Left renal pelvis (tissue), 4 donors: ENCODE measurements at places on chromosomes 5 and 9. TPM values are rescaled to one million over a fixed set of nuclear protein-coding genes. Genes with fewer than 3 reads are reported as not detected.

GRCh38 chr5:102107865-102108264, 188.2 kb downstream of the SLCO4C1 start:
- DNase-seq, result no peak

GRCh38 chr9:101119206-101119819, 90.8 kb downstream of the PLPPR1 start:
- DNase-seq, result peak; percentile 27

DNA sequence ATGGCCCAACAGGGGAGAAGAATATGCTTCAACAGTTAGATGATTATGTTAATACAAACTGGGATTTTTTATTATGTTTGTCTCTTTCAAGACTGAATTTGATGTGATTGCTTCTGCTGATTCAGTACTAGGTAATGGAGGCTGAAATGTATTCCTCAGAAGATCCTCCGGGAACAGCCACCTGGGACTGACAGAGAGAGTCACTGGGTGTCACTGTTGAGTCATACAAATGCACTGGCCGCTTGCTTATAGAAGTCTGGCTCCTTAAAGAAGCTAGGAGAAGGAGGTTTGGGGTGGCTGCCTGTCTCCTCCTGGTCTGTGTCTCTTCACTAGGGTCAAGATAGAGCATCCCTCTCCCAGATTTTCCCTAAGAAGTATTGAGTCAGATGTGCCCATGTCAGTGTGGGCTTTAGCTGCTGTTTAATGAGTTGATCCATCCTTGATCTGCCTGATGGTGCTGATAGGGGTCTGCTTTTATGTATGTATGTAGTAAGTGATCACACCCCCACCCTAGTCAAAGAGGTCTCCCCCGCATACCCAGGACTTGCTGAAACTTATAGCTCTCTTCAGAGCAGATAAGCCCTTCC, 773.4 kb downstream of the BRINP1 start:
- peak; percentile 14 for DNase-seq

DNA sequence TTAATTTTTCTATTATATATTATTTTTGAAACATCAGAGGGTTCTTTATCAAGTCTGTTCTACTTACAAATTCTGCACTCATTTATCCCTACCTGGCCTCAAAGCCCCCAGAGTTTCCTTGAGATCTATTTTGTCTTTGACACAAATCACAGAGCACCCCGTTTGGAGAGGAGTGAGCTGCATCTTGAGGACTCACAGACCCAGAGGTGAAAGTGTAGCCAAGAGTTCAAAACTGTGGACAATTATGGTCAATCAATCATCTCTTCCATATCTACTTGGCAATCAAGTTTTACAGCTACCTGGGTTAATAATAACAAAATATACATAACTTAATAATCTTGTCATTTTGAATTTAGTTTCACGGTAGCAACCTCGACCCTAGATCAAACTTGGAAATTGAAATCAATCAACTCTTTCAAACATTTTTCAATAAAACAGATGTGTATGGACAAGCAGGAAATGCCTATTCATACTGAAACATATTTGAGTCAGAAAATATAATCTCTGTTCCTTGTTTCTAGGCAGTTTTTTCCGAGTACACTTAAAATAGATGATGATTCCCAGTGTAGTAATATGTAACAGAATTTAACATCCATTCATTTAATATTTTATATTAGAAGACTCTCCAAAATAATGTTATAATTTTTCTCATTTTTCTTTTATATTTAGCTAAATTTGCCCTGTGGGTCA, 13.7 kb upstream of the SYK start:
- DNase-seq, result no peak

DNA sequence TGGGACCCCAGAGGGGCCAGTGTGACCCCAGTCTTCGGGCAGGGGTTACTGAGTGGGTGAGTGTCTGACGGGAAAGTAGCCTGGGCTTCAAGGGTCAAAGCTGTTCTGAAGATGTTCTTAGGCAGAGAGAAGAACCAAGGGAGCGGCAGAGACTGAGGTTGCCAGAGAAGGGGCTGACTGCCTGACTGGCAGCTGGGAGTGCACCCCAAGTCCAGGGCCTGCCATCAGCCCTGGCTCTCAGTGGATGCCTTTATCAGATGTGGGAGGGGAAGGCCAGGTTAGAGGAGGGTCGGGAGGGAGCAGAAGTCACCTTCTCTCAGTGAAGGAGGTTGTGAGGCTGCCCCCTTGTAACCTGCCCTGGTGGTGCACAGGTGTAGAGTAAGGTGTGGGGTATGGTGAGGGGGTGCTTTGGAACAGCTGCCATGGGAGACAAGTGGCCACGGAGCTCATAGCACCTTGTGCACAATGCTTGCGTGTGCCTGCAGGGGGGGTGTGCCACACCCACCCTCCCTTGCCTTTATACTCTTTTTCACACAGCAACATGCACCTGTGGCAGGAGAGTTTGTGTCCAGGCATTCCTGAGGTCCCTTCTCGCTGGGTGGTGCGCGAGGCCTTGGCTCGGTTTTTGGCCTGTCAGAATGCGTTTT, 18.9 kb downstream of the RALGPS1 start:
- no peak for DNase-seq

The GNAQ gene
- polyA plus RNA-seq, result 75.1 TPM

The TLX3 gene
- polyA plus RNA-seq, result not detected

GRCh38 chr5:152097128-152097527, 172.5 kb upstream of the GLRA1 start:
- no peak for DNase-seq

The CDKN2B-AS1 gene
- not detected for polyA plus RNA-seq

DNA sequence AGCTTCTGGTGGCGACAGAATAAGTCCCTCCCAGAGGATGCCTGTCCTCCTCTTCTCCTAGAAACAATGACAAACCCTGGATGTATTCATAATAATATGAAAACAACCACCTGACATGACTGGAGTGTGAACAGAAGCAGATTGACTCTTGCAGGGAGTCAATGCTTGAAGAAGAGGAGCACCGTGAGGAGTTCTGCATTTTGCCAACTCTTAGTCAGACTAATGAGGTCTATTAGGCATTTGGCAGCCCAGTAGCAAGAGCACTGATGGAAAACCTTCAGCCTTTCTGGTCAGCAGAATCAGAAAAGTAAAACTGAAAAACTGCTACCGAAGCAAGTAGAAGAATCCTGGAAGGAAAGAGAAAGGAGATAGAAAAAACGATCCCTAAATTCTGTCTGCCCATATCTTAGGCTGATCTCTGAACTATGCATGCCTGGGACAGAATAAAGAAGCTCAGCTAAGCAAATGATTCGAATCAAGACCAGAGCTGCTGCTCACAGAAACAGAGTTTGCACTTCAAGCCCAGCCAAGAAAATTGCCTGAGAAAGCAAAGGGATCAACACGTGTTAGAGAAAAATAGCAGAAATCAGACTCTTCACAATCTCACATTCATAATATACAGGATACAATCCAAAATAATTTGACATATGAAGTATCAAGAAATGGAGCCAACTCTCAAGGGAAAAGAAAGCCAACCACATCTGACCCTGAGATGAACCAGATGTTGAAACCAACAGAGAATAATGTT, 69.5 kb upstream of the OSMR start:
- no peak for DNase-seq

- DNase-seq, result no peak
Measured at GRCh38 chr9:134341306-134341705, 15.1 kb downstream of the RXRA start.

- no peak for DNase-seq
Measured at GRCh38 chr5:176660860-176661641, 13.8 kb downstream of the TSPAN17 start.

DNA sequence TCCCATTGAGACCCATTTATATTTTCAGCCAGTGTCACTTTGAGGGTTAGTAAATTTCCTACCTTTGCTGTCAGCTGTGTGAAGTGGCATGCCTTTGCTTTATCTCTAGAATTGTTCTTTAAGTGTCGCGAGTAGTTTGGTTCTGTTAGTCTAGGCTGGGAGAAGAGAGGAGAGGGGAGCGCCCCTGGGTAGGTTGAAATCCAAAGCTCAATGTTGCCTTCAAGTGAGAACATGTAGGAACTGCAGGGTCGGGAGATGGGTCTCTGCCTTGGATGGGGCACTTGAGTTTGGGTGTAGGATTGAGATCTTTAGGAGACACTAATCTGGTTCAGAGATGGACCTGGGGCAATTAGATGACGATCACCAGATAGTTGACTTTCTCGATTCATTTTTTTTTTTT, 46.3 kb downstream of the STC2 start:
- no peak for DNase-seq

- no peak for DNase-seq
Measured at GRCh38 chr9:79308012-79308411, 263.8 kb upstream of the TLE4 start.

DNA sequence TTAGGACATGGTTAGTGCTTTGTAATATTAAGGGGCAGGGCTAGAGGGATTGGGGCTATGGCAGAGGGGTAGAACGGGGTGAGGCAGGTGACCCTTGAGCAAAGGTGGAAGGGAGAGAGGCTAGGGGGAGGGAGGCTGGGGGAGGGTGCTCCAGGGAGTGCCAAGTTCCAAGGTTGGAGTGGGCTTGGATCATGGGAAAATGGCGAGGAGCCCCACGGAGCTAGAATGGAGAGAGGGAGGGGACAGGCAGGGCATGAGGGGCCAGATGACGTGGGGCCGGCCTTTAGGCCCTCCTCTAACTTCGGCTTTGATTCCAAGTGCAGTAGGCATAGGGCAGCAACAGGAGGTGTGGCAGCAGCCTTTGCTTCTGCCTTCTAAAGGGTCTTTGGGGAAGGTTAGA, 171.8 kb upstream of the PANK3 start:
- DNase-seq, result no peak

GRCh38 chr5:132203916-132204315, 23.7 kb downstream of the P4HA2 start:
- no peak for DNase-seq

The C9 gene
- polyA plus RNA-seq, result 0.32 TPM
